ENCODE measurements at places on chromosomes 12 and 14.

- DNase-seq: no peak
These were observed 236.2 kb upstream of the KRR1 start for GRCh38 chr12:75747572-75748021.

GRCh38 chr12:67690656-67691055 lies 42.1 kb downstream of the DYRK2 start:
- no peak for DNase-seq

DNA sequence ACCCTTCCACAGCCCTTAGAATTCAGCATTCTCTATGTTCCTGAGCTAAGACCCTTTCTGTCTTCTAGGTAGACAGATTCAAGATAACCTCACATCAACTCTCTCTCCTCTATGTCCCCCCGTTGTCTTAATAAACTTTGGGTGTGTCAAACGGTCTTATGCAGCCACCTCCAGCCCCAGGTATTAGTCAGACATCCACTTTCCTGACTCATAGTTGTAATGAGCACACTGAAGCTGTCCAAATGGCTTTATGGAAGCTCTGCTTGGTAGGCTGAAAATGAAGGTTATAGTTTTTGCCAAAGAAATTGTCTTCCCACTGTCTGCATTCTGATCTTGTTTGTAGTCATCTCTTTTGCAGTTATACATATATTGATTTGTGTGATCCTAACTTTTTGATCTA lies 482.0 kb downstream of the RMST start:
- DNase-seq: no peak

DNA sequence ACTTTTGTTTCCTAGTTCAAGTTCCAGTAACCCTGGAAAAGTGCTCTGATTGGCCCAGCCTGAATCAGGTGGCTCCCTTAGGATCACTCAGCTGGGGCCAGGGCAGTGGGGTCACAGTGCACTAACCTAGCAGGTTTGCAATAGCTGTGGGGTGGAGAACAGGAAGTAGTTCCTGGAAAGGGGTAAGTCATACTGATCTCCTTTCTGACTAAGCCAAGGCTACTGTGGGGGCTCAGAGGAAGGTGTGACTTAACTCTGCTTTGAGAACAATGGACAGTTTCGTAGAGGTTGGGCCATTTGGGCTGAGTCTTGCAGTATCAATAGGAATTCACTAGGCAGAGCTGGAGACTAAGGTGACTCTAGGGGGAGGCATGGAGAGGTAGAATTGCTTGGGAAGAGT lies 89.4 kb downstream of the KIF26A start:
- no peak for DNase-seq

DNA sequence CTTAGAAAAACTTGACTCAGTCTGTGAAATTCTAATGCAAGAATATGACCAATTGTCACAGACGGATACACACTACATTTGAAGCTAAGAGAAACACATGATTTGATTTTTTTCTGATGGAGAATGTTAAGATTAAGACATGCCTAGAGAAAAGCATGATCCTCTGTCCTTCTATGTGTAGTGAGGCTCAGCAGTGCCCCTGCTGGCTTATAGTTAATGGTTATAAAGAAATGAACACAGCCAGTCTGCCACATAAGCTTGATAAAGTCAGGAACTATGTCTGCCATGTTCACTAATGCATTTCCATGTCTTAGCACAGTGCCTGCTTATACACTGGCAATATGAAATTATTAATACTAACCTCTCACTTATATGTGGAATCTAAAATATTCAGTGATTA lies 168.1 kb upstream of the DAAM1 start:
- no peak for DNase-seq

DNA sequence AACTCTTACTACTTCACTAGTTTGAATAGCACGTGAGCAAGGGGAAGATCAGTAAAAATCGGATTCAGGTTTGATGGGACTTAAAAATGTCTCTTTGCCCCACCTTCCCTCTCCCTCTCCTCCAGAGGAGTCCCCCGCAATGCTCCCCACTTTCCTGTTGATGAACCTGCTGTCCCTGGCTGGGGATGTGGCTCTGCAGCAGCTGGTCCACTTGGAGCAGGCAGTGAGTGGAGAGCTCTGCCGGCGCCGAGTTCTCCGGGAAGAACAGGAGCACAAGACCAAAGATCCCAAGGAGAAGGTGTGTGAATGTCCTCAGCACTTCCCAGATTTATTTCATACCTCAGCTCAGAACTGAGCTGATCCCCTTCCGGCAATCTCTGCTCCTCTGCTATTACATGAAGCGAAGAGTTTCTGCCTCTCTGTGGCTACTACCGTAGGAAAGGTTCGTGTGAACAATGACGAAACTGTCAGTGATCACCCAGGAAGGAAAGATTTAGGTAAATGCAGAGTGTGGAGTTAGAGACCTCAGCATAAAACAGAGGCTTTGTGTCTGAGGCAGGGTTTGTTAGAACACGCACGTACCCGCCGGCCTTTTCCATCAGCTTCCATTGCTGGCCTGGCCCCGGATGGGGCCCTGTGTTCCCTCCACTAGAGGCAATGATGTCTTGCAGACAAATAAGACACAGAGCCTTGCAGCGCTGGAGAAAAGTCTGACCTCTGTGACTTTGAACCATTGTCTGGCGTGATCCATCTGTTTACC lies 7.4 kb upstream of the GAPDH start:
- no peak for DNase-seq

GRCh38 chr12:4441355-4442335 lies 4.0 kb downstream of the FGF6 start:
- DNase-seq: no peak

DNA sequence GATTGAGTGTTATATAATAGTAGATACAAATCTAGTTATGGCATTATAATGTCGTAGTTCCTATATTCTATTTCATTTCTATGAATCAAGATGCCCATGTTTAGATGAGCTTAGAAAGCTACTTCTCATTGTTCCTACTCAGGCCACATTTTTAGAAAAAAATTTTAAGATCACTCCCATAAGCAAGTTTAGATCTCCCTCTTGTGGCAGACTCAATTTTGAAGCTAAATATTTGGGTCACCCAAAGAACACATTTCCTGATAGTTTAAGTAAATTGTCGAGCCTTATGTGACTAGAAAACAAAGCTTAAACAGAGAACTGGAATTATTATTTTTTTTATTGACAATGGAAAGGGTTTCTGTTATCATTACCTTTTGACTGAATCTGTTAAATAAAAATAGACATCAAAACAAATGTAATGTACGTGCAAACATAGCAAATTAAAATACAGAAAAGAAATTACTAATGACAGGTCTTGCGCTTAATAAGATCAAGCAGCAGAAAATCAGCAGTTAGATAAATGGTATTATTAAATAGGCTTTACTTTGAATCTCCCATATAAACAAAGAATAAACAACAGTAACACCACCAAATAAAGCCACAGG lies 180.2 kb downstream of the ACSS3 start:
- DNase-seq: no peak

DNA sequence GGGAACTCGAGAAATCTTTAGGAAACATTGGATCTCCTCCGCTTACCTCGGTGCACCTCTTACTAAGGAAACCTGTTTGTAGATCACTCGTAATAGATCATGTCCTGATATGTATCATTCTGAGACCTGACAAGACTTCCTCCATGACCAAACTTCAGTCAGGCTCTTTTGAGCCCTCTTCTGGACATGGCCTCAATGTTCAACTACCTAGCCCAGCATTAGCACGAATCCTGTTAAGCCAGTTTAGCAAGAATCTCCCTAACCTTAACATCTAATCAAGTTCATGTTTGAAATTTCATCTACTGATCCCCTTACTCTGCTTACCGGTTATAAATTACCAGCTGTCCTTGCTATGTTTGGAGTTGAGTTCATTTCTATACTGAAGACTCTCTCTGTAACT lies 713.9 kb upstream of the USP15 start:
- DNase-seq: no peak

GRCh38 chr12:40989785-40990184 lies 198.3 kb upstream of the PDZRN4 start:
- no peak for DNase-seq

GRCh38 chr12:61536525-61536924 lies 723.7 kb upstream of the USP15 start:
- no peak for DNase-seq

DNA sequence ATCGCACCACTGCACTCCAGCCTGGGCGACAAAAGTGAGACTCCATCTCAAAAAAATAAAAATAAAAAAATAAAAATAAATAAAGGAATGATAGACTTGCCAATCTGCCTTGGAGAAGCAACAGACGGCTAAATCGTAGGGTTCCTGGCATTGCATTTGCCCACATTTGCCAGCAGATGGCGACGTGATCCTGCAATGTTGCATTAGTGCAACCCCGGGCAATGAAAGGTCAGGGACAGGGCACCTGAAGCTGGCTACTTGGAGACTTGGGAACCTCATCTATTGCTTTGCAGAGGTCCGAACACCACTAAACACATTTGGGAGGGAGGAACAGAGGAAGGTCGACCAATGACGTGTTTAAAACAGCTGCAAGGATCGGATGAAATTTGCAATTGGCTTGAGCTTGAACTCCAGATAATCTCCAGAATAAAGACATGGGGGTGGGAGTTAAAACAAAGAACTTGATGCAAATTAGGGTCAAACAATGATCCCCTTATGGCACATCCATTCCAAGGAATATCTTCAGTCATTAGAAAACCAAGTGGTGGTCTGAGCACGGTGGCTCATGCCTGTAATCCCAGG lies 34.6 kb downstream of the SPRING1 start:
- DNase-seq: peak; percentile 54

DNA sequence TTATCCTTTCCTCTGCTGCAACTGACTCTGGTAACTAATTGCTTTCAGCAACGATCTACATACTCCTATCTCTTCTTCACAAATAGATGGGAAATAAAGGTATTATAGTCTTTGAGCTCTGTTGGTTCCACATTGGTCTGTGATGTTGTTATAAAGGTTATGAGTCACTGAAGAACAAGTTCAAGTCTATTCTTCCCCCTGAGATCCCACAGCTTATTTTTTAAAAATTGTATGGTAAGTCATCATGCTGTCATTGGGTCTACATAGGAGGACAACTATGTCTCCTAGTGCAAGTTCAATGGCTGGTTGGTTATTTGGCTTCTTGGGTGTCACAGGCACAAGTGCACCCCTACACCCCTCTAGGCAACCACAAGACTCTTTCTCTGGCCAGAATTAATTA lies 49.6 kb upstream of the PTCSC3 start:
- no peak for DNase-seq

DNA sequence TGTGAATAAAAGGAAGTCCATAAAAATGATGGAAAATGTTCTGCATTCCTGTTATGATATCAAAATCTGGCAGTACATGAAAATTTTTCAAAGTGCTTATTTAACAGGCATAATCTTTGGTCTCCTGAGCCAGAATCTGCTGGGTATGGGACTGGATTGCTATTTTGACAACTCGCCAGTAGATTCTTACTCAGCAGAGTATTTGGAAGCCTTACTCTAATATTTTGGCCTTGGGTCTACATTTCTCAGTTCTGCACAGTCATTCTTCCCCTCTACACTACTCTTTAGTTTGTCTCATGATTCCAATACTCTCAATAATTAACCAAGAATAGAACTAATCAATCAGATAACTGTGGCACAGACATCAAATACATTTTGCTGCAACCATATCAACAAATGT lies 1.1 kb upstream of the SLCO1B1 start:
- DNase-seq: no peak

- DNase-seq: no peak
These were observed 30.9 kb downstream of the NT5DC3 start for GRCh38 chr12:103810111-103810510.

DNA sequence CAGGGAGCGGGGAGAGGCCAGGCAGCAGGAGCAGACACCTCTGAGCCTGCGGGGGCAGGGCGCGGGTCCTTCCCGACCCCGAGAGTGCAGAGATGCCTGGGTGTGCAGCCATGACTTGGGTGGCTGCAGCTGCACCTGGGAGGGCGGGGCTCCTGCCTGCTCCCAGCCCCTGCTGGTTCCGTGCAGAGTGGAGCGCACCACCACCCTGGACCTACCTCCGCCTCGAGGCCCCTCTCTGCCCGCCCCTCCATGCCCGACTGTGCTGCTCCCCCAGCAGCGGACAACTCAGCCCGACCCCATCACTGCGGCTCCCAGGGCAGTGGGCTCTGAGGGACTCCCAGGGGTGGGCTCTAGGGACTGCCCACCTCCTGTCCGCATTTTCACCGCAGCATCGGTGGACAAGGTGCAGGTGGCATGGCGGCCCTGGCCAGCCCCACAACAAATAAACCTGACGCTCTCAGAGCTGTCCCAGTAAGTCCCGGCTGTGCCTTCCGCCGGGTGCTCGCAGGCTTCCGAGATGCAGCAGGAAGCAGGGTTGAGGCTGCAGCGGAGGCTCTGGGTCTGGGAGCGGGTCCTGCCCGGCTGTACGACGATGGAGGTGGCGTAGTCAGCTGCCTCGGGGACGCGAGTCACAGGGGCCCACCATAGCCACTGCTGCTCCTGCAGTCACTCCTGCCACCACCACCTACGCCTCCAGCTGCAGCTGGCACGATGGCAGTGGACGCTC lies 392.0 kb upstream of the CCDC196 start:
- no peak for DNase-seq

GRCh38 chr12:4026517-4026916 lies 153.3 kb upstream of the PARP11 start:
- no peak for DNase-seq

GRCh38 chr14:102218688-102219087 lies 79.0 kb downstream of the WDR20 start:
- DNase-seq: no peak

DNA sequence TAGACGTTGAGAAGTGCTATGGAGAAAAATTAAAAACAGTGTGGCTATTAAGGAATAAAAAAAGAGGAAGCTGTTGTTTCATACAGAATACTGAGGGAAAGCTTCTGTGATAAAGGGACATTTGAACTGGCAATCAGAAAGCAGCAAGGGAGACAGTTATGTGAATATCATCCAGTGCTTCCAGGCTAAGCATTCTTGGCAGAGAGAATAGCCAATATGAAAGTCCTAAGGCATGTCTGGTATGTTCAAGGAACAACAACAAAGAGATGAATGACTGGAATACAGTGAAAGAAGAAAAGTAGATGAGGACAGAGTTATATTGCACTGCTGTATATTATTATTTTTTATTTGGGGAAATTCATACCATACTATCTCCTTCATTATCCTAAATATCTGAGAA lies 23.9 kb downstream of the SCAF11 start:
- DNase-seq: no peak
